ENCODE measurements at places on chromosomes 1 and 21. TPM values are rescaled to one million over a fixed set of nuclear protein-coding genes. Genes with fewer than 3 reads are reported as not detected.

The PPFIA4 gene
- 0.89 TPM for total RNA-seq

The TNFSF18 gene
- 0.74 TPM for total RNA-seq

The KPRP gene
- total RNA-seq = not detected

The TRIM63 gene
- total RNA-seq = not detected

The AMY1B gene
- not detected for total RNA-seq

The CD160 gene
- not detected for total RNA-seq

The KRTAP19-1 gene
- not detected for total RNA-seq

The FMO4 gene
- total RNA-seq = 1.8 TPM

The FGR gene
- under 0.01 TPM for total RNA-seq

The AHCYL1 gene
- total RNA-seq = 25.4 TPM

The THEM5 gene
- not detected for total RNA-seq

The OR6N1 gene
- not detected for total RNA-seq
